ENCODE measurements at places on chromosomes 11 and 22.
A peak's percentile ranks its signal among the peaks of the same experiment; 100 is the strongest.

GRCh38 chr11:2265854-2266585 is 4.4 kb downstream of the ASCL2 start:
- DNase-seq = no peak

- peak; percentile 70 for DNase-seq
These were observed 7.2 kb upstream of the PLXNB2 start for GRCh38 chr22:50314455-50315288.

- DNase-seq = no peak
These were observed 924 bp downstream of the YPEL1 start for GRCh38 chr22:21734540-21735199.

DNA sequence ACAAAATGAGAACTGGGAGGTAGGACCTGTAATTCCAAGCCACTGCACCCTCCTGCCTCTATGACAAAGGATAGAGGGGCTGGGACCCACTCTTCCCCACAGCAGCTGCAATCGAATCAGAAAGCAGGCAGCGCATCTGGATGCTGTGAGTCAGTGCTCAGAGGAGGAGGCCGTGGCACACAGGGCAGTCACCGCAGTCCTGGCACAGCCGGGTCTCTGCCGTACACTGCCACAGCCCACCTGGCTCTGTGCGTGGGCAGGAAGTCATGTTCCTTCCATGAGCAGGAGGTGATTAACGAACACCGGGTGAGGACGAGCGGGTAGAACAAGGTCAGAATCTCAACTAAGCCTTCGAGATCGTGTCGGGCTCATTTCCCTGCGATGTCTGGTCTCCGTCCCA is 30.2 kb upstream of the PPFIA1 start:
- DNase-seq = no peak

GRCh38 chr11:77819411-77819920 is 1.1 kb downstream of the RSF1 start:
- peak; percentile 83 for DNase-seq

DNA sequence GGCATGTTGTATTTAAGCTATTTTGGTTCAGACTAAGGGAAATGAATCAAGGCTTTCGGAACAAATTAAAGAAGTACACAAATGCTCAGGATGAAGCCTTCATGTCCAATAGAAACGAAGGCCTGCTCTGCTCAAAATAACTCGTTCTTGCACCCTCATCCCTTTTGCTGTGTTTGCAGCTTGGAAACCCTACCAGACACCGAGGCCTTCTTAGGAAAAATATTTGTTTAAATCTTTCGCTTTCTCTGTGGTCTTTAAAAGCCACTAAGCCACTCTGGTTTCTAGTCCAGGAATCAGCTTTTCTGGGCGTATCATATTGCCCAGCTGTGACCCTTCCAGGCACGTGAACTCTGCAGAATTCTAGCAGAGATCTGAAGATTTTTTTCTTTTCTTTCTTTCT is 60.9 kb upstream of the HSPA8 start:
- DNase-seq = no peak

- DNase-seq = no peak
These were observed 31.6 kb upstream of the GAL start for GRCh38 chr11:68652683-68653156.

- no peak for DNase-seq
These were observed 121.2 kb downstream of the SPATA19 start for GRCh38 chr11:133724116-133724515.

DNA sequence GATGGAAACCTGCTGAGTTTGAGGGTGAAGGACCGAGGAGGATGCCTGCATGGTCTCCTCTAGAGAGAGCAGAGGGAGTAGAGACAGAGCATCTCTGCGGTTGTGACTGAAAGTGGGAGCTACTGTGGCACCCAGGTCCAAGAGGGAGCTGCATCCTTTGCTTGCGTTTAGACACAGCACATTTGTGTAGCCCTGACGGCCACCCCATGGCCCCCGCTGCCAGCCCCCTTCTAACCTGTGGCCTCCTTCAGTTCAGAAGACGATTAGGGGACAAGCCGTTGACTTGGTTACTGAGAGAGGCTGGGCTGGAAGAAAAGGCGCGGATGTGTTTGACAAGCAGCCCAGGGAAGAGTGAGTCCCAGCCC is 690.9 kb downstream of the BRD1 start:
- DNase-seq = no peak

DNA sequence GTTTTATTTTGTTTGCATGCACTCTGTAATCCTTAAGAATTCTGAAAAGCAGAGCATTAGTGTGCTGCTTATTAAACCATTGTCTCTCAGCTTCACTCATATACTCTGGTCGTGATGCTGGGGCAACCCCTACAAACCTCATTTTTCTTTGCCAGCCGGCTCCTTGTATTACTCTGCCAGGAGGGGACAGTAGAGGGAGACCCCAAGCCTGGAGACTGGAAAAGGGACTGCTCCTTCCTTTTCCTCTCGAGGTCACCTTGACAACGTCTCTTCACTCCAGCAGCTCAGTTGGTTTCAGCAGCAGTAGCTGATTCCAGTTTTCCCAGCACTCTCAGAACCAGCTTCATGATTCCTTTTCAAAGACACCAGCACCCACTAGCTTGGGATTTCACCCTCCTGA is 2.8 kb upstream of the JHY start:
- no peak for DNase-seq

DNA sequence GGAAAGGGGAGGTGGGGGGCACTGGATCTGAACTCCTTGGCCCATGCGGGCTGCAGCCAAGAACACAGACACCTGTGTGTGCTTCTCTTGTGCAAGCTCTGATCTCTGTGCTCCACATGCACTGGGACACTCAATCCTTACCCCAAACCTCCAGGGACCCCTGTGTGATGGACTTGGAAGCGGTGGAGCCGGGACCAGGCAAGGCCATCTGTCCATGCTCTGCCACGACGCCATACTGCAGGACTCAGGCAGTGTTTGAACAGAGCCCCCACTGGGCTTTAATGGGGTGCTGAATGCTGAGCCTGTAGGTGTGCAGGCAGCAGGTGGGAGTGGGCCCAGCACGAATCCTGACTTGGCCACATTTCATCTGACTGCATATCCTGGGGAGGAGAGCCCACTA is 23.4 kb downstream of the PPM1F start:
- DNase-seq = no peak

DNA sequence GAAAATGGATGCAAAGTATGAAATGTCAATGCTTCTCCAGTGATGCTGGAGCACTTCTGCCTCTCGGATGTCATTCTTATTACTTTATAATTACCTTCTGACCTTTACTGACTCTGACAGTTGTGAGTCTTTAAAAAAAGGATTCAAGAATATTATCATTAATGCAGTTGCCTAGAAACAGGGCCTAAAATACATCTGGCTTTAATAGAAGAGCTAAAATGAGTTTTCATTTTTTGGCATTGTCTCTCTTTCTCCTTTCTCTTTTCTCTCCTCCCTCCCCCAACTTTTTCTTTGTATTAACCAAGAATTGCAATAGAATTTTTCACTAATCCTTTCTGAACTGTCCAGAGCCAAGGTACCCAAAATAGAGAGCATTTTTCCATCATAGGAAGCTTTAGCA is 45.9 kb downstream of the FDX1 start:
- DNase-seq = no peak

- no peak for DNase-seq
These were observed 38.3 kb downstream of the PC start for GRCh38 chr11:66919923-66920322.

- DNase-seq = no peak
These were observed 1.7 kb downstream of the PICALM start for GRCh38 chr11:86067009-86067850.

DNA sequence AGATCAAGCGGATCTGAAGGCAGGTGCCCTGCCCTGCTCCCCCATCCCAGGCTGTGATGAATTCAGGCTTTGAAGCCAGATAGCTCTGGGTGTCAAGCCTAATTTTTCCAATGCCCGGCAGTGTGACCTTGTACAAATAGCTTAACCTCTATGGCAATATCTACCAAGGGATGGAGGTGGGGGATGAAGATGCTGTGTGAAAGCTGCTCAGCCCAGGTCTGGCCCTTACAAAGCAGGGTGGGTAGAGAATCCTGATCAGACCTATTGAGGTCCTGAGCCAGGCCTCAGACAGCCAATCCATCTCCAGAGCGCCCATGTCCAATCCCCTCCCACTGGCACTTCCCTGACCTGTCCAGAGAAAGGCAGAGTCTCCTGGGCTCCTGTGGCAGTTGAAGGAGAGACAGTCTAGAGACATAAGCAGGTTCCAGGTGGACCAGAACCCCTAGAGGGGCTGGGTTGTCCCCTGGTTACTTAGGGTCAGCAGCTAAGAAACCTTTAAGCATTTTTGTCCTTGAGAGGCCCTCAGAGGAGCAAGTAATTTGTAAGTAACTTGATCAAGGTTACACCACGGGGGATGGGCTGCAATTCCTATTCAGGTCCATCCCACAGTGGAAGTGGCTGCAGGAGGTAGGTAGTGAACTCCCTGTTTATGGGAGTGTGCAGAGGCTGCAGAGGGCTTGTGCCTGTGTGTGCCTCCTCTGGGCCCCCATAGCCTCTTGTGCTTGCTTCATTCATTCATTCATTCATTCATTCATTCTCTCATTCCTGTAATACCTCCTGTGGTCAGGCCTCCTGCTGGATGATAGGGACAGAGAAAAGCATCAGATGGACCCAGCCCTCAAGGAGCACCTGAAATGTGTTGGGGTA is 10.4 kb downstream of the P2RY2 start:
- DNase-seq = no peak

GRCh38 chr11:94142308-94143281 is 14.0 kb downstream of the PANX1 start:
- DNase-seq = no peak

DNA sequence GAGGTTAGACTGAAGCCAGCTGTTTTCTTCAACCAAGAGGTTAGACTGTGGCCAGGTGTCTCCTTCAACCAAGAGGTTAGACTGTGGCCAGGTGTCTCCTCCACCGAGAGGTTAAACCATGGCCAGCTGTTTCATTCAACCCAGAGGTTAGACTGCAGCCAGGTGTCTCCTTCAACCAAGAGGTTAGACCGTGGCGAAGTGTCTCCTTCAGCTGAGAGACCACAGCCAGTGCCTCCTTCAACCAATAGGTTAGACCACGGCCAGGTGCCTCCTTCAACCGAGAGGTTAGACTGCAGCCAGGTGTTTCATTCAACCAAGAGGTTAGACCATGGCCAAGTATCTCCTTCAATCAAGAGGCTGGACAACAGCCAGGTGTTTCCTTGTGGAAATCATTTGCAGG is 498.1 kb downstream of the TBC1D22A start:
- DNase-seq = no peak

GRCh38 chr11:36930256-36930655 is 332.2 kb upstream of the RAG2 start:
- no peak for DNase-seq

- no peak for DNase-seq
These were observed 300.4 kb downstream of the TTC28 start for GRCh38 chr22:28379075-28379779.

DNA sequence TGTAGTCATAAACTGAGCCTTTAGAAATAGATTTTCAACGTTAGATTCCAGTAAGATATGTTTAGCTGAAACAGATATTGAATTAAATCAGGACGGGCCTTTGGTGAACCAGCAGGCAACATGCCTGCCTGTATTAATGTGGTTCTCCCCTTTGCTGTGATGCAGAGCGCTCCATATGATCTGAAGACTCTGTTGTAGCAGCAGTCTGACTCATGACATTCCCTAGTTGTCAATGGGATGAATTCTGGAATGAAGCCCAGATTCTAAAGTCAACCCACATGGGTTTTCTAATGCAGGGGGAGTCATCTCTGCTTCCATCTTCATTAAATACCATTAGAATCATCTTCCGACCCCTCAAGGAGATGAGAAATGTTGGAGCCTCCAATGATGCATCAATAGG is 864.5 kb downstream of the NTM start:
- DNase-seq = no peak

- no peak for DNase-seq
These were observed 37.2 kb downstream of the TP53I11 start for GRCh38 chr11:44913502-44913901.

DNA sequence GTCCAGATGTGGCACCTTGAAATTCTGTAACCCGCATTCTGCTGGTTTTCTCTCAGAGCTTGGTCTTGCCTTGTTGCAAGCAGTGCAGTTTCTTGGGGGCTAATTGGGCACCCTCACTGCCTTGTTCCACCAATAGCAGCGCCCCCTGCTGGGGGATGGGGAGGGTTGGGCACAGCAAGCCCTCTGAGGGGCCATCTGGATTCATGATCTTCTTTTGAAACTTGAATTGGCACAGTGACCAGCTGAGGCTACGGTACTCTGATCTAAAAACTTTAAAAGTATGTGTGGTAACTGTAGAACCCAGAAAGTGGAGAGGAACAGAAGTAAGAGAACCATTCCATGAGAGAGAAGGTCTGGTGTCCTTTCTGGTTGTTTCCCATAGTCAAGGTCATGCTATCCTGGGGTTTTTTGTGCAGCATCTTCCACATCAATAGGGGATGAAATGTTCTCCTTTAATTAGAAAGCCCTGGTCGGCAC is 64.2 kb downstream of the MED15 start:
- DNase-seq = peak; percentile 36

GRCh38 chr11:132202621-132203020 is 832.2 kb downstream of the NTM start:
- DNase-seq = no peak

DNA sequence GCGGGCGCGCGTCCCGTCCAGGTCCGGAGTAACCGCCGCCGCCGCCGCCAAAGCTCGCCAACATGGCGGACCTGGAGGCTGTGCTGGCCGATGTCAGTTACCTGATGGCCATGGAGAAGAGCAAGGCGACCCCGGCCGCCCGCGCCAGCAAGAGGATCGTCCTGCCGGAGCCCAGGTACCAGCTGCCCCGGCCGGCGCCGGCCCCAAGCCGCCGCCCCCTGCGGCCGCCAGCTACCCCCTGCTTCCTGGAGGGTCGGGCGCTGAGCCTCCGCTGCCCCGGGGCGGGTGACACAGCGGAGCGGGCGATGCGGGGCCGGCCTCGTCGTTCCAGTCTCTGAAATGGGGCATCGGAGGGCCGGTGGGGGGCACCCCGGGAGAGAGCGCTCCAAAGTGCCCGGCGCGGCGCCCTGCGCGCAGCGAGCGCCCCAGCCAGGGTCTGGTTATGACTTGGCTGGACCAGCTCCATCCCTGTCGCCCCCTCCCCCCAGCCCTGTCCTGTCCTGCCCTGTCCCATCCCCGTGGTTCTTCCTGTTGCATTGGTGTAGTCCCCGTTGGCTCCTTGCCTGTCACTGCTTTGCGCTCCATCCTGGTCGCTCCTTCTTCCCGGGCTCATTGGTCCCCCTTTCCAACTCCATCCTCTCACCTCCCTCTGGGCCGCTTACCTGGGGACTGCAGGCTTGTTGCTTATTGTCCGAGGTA is 653 bp downstream of the GRK3 start:
- DNase-seq = no peak

DNA sequence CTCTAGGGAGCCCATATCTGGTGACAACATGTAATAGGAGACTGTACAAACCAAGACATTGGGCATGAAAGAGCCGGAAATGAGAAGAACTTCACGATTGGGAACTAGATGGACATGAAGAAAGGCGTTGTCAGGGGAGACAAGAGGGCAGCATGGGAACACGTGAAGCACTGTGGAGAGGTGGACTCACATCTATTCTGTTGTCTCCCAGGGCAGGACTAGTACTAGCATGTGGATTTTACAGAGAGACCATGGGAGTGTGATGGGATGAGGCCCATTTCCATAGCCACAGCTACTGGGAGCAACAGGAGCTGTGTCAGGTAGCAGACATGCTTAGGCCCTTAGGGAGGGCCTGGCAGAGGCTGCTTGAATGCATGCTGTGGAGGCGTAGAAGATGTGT is 333.9 kb downstream of the OPCML start:
- no peak for DNase-seq

GRCh38 chr11:130634961-130635473 is 186.6 kb downstream of the ADAMTS15 start:
- DNase-seq = no peak

- no peak for DNase-seq
These were observed 52.4 kb downstream of the LARGE2 start for GRCh38 chr11:45974806-45975205.
